Activated naive CD8-positive, alpha-beta T cell treated with anti-CD3 and anti-CD28 coated beads, Interleukin-2, amount 50 U/mL, for 24 hours (primary cell): ENCODE measurements at places on chromosomes 1 and 21.

DNA sequence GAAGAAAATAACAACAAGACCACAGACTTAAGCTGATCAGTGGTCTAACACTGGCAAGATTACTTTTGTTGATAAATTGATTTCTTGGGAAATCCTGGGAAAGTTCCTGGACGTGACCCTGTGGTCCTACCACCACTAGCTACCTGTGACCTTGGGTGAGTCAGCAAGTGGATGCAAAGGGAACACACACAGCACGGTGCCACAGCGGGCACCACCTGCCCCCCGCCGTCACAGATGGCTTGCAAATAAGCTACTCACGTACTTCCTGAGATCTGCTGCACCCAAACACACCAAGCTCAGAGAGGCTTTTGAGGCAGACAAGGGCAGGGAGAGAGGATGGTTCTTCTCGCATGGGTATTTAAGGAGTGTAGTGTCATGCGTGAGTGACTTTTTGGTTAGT lies 12.7 kb downstream of the CFAP298 start:
- no peak for DNase-seq

GRCh38 chr1:29239142-29239541 lies 2.8 kb downstream of the PTPRU start:
- no peak for DNase-seq

GRCh38 chr21:46394595-46395104 lies 64.0 kb upstream of the DIP2A start:
- DNase-seq, result no peak

DNA sequence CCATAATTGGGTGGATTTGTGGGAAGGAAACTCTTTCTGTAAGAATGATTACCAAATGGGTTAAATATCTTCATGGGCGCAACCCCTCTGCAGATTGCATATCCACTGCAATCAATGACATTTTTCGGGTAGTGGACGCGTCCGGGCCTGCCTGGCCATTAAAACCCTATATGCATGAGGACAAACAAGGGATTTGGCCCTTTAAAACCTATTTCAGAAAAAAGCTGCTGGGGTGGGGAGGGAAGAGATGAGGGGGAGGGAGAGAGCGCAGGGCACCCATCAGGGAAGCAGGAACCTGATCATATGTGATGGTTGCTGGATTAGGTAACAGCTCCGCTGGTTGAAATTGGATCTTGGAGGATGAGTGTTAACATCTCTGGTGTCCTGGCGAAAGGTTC lies 228.8 kb downstream of the PBX1 start:
- no peak for DNase-seq

- no peak for DNase-seq
These were observed 23.2 kb upstream of the CNIH3 start for GRCh38 chr1:224592636-224593582.

- DNase-seq, result no peak
These were observed 1.4 kb downstream of the PEA15 start for GRCh38 chr1:160206421-160207117.

DNA sequence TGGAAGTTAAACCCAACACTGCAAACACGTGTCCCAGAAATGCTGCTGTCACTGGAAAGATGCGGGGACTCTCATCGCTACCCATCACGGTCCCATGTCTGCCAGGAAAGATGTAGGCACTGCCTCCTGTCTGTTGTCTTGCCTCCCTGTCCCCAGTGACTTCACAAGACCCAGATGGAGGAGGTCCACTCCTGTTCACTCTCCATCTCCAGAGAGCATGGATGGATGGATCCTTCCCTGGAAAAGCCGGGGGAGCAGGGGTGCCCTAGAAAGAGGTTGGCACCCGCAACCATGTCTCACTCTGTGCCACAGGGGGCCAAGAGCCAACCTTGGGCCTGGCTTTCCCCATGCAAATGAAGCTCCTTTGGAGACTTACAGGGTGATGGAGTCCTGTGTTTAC lies 135.5 kb downstream of the GLIS1 start:
- no peak for DNase-seq

- no peak for DNase-seq
These were observed 76.4 kb upstream of the PRMT6 start for GRCh38 chr1:106980121-106980520.

GRCh38 chr1:77506771-77507170 lies 175.7 kb downstream of the ZZZ3 start:
- DNase-seq, result no peak

DNA sequence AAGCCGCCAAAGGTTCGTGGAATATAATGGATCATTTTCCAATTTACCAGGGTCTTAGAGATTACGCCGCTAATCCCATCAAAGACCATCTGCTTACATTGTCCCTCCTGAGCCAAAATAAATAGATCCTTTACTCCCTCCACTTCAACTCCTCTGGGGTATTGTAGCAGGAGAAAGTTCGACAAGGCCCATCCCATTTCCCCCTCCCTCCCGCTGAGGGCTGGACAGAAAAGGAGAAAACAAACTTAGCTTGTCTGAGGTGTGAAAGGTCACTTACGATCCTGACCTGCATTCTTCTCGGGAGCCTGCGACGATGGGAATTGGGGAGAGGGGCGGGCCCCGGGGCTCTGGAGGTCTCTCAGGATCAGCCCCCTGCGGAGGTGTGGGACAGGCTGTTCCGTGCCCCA lies 60.8 kb downstream of the MEF2D start:
- no peak for DNase-seq

DNA sequence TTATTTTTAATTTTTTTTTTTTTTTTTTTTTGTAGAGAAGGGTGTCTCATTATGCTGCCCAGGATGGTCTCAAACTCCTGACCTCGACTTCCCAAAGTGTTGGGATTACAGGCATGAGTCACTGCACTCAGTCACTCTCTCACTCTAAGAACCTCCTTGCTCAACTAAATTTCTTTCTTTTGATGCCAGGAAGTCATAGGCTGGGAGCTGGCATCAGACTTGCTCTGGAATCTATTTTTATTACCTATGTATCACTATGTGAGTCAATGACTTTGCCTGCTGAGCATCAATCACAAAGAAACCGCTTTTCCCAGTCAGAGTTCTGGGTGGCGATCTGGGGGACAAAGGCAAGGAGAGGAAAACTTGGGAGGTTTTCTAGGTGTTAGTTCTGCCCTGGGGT lies 35.5 kb upstream of the PARP1 start:
- DNase-seq, result no peak

DNA sequence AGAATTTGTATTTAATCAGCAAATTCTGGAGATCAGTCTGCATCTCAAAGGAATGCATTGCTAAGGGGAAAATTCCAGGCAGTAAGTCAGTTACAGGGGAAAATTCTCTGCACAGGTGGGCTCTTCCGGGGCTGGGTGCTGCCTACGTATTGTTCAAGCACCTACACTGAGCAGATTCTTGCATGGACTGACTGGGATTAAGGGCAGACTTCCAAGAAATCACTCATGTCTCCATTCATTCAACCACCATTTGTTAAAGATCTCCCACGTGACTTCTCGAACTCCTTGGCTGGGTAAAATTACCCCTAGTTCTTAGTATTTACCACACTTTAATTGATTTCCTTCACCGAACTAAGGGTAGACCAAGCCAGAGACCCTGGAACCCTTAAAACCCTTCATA lies 28.2 kb upstream of the KCNE1 start:
- no peak for DNase-seq

DNA sequence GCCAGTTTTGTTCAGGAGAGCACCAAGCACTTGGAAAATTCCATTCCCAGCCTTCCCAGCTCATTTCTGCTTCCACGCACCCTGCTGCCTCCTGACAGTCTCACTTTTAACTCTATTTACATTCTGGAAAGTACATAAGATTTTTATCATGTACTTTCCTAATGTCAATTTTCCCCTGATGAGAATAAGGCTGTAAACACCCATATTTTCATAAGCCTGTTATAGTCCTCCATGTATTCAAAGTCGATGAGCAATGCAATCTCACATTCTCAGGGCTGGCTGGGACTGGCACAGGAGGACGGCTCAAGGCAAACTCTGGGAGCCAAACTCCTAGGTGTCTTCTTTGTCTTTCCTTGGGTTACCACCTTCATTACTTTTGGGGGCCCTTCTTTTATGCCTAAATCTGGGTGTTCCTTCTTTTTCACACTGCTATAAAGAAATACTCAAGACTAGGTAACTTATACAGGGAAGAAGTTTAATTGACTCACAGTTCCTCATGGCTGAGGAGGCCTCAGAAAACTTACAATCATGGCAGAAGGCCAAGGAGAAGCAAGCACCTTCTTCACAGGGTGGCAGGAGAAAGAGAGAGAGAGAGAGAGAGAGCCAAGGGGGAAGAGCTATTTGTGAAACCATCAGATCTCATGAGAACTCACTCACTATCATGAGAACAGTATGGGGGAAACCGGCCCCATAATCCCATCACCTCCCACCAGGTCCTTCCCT lies 94.6 kb downstream of the IGSF21 start:
- DNase-seq, result no peak

DNA sequence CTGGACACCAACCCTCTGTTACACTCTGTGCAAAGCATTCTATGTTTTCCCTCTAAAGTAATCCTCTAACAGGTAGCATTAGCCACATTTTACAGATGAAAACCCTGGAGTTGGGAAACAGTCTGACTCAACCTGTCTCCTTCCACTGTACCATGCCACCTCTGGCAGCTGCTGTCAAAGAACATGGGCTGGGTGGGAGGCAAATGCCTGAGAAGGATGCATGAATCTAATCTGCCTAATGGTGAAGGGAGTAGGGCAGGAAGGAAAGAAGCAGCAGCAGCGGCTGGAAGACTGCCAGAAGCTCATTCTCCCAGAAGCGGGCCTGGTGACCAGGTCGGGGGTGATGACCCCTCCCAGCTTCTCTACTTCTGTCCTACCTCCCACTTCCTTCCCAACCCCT lies 21.7 kb downstream of the LRRC71 start:
- DNase-seq, result no peak

- no peak for DNase-seq
These were observed 401 bp downstream of the WNT9A start for GRCh38 chr1:227947386-227947675.

DNA sequence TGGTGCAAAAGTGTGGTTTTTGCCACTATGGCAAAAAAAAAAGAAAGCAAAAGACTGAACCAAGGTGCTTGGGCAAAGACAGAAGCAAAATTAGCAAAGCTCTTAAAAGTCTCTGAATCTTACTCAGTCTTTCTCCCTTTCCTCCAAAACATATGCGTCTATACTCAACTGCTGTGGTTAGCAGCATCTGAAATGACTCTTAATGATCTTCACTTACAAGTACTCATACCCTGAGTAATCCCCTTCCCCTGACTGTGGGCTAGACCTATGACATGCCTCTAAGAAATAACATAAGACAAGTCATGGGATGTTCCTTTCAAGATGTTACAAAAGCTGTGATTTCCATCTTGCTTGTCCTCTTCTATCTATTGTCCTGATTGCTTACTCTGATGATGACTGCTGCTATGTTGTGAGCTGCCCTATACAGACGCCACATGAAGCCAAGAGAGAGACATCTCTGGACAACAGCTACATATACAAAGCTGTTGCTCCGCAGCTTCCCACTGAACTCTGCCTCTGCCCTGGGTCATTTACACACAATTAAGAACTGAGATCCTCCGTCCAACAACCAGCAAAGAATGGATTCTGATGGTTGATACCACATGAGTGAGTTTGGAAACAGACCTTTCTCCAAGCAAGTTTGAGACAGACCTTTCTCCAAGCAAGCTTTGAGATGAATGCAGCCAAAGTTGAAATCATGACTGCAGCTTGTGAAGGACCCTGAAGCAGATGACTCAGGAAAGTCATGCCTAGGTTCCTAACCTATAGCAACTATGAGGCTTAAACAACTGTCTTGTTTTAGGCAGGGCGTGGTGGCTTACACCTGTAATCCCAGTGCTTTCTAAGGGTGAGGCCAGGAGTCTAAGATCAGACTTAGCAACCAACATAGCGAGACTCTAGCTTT lies 55.2 kb downstream of the PUM1 start:
- DNase-seq, result no peak

- DNase-seq, result no peak
These were observed 12.4 kb upstream of the ATP1A1 start for GRCh38 chr1:116360429-116361173.

DNA sequence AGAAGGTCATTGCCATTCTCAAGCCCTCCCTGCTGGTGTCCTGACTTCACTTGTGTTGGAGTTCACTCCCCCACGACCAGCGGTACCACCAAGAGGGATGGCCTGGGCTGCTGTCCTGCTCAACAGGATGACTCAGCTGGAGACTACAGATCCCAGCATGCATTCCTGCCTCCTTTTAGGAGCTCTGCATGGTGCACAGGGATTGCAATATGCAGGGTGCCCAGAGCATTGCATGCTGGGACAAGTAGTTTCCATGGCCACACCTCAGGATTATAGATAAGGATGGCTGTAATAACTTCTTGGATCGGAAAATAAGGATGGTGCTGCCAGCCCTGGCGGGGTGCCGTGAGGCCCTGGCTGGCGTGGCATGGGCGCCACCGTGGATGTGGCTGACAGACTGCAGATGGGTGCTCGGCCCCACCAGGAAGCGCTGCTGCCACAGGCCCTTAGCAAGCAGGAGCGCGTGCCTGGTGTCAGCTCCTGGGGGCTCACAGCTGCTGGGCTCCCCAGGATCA lies 150.0 kb downstream of the CASZ1 start:
- no peak for DNase-seq

DNA sequence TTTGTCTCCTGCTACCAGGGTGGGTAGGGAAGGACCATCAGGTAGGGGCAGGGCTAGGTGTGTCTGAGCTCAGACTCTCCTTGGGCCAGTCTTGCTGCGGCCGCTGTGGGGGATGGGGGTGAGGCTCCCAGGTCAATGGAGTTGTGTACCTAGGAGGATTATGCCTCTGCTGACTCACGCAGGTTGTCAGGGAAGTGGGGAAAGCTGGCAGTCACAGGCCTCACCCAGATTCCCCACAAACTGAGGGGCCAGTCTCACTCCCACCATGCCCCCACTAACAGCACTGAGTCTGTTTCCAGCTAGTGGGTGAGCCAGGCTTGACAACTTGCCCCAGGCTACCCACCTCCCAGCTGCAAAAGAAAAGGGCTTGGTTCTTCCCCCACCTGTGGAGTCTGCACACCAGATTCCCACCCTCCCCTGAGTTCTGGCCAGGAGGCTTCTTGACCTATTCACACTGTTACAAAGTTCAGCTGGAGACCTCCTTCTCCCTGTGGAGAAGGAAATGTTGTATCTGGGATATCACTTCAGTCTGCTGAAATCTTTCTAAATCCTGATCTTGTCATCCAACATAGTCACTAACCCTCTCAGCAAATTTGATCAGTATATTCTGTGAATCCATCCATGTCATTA lies 69.2 kb upstream of the GJA8 start:
- no peak for DNase-seq

- DNase-seq, result no peak
These were observed 3.0 kb downstream of the F11R start for GRCh38 chr1:161017756-161018630.

DNA sequence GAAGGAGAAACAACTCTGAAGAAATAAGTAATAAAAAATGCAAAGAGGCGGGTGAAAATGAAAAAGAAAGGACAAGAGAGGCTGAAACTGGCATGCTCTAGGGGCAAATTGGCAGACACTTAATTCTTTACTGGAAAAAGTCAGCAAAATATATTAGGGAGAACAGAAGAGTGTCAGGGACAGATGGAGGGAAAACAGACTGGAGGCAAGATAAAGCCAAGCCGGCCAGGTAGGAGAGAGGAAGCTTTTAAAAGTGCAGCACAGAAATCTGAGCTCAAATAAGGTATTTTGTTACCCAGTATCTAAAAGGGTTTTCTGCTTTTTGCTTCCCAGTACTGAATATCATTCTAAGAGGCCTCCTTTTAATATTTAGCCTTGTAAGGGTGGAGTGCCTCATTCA lies 339.3 kb downstream of the PAPPA2 start:
- no peak for DNase-seq

GRCh38 chr21:44083631-44084291 lies 23.4 kb upstream of the PWP2 start:
- DNase-seq, result peak; percentile 67
